ENCODE measurements at places on chromosomes 16 and 17. TPM values are rescaled to one million over a fixed set of nuclear protein-coding genes. Genes with fewer than 3 reads are reported as not detected.

GP1BA gene
- not detected for total RNA-seq

TMEM132E gene
- total RNA-seq, result 0.42 TPM

WNT9B gene
- total RNA-seq, result 0.77 TPM

TOM1L1 gene
- 44.6 TPM for total RNA-seq

KRT12 gene
- not detected for total RNA-seq

ABCA8 gene
- not detected for total RNA-seq

CHST6 gene
- 20.8 TPM for total RNA-seq

TBC1D3E gene
- not detected for total RNA-seq

DNA sequence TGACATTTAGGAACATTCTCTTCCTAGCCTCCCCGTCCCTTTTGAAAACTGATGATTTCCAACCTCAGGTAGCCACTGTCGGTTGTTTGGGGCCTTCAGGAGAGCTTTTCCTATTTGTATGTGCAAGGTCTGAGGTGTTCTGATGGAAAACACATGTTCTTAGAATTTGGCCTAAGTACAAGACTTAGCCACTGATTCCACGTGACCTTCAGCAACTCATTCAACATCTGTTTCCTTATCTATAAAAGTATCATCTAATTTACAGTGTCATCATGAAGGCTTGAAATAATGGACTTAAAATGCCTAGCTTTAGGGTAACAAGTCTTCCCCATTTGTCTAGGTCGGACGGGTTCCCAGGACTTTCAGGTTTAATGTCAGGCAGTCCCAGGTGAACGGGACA, 259.3 kb downstream of the SOX9 start:
- no peaks in the 10 kb centered on the region for H3K36me3 ChIP-seq
- H3K4me1 ChIP-seq, result peaks cover 9% of the 10 kb centered on the region
- no peak for DNase-seq
- no peaks in the 10 kb centered on the region for H3K27me3 ChIP-seq
- H3K4me3 ChIP-seq, result no peak overlapping the region
- H3K27ac ChIP-seq, result no peak overlapping the region

GRCh38 chr17:11279776-11280344, 38.8 kb downstream of the SHISA6 start:
- peak; percentile 12 for DNase-seq
- peaks cover 7% of the 10 kb centered on the region for H3K36me3 ChIP-seq
- no peaks in the 10 kb centered on the region for H3K4me1 ChIP-seq
- H3K27me3 ChIP-seq, result no peaks in the 10 kb centered on the region
- no peak overlapping the region for H3K4me3 ChIP-seq

GRCh38 chr16:49466881-49467280, 93.3 kb downstream of the C16orf78 start:
- no peaks in the 10 kb centered on the region for H3K36me3 ChIP-seq
- H3K4me1 ChIP-seq, result no peaks in the 10 kb centered on the region
- no peak overlapping the region for H3K4me3 ChIP-seq
- H3K27me3 ChIP-seq, result no peaks in the 10 kb centered on the region

DNA sequence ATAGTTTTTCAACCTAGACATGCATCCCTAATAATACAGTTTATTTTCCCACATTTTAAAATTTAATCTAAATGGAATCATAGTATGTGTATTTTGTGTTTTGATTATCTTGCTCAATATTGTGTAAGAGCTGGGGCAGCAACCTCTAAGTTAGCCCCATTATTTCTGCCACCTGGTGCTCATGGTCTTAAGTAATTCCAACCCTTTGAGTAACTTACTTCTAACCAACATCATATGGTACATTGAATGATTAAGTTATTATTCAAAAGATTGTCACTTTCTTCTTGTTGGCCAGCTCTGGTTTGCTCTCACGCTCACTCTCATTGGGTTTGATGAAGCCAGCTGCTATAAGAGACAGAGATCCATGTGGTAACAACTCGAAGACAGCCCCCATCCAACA, 3.9 kb upstream of the KRTAP4-3 start:
- H3K27me3 ChIP-seq, result no peaks in the 10 kb centered on the region
- no peak for DNase-seq
- H3K4me1 ChIP-seq, result no peaks in the 10 kb centered on the region
- H3K4me3 ChIP-seq, result no peak overlapping the region
- H3K36me3 ChIP-seq, result no peaks in the 10 kb centered on the region

DNA sequence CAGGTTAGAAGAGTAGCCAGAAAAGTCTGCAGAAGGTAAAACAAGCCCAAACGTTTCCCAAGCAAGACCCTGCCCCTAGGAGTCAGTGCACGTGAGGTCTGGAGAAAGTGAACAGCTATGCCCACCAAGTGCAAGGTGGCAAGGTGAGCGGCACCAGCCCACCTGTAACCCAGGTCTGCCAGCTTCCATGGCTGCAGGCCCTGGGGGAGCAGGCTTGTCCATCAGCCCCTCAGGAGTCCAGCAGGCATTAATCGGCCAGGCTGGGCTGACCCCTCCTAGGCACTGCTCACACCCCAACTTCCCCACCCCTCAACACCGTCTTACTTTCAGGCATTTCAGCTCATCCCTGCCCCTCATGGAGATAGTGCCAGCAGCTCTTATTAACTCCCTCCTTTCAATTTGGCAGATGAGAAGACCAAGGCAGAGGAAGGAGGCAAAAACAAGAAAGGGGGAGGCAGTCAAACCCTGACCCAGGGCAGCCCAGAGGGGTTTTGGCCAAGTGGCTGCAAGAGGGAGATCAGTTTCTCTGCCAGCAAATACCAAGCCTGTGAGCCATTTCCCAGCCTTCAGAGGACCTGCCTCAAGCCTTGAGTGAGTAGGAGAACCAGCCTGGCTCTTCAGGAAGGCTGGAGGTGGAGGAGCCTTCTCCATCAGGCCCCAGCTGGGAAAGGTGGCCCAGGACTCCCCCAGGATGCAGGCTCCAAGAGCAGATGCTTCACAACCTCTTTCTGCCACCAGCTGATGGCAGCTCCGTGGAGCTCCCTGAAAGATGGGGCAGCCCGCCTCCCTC, 14.7 kb downstream of the BEAN1 start:
- no peak for DNase-seq
- H3K4me1 ChIP-seq, result no peaks in the 10 kb centered on the region
- H3K27ac ChIP-seq, result no peak overlapping the region
- no peaks in the 10 kb centered on the region for H3K36me3 ChIP-seq
- H3K27me3 ChIP-seq, result no peaks in the 10 kb centered on the region
- no peak overlapping the region for H3K4me3 ChIP-seq

DNA sequence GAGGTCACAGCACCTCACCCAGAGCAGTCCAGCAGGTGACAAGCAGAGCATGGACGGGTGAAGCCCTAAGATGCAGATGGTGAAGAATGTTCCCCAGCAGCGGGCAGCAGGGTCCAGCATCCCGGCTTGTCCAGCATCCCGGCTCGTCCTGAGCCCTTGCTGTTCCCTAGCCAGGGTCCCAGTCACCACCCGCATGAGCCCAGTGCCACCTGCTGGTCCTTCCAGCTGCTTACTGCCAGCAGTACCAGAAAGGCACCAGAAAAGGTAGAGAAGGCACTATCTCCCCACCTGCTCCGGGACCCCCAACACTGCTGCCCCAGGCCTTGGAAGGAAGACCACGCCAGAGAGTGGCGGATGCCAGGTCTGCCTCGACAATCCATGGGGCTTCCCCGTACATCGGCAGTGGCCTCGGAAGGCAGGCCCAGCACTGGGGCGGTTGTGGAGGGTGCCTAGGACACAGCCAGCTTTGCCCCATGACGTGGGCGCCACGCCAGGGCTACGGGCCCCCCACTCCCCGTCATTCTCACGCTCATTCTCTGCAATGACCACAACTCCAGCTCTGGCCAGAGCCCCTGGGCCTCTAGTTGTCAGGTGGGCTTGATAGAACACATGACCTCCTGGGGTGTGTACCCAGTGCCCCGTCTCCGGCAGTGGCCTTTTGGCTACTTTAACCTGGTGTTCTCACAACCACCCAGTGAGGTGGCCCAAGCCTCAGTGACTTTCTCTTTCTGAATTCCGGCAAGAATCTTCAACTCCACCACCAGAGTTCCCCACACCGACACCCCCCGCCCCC, 1.4 kb downstream of the CENPX start:
- peaks cover 5% of the 10 kb centered on the region for H3K36me3 ChIP-seq
- no peak overlapping the region for H3K27ac ChIP-seq

GRCh38 chr16:24848065-24848464, 2.3 kb downstream of the SLC5A11 start:
- no peak overlapping the region for H3K27ac ChIP-seq
- H3K4me1 ChIP-seq, result no peaks in the 10 kb centered on the region
- DNase-seq, result no peak

DNA sequence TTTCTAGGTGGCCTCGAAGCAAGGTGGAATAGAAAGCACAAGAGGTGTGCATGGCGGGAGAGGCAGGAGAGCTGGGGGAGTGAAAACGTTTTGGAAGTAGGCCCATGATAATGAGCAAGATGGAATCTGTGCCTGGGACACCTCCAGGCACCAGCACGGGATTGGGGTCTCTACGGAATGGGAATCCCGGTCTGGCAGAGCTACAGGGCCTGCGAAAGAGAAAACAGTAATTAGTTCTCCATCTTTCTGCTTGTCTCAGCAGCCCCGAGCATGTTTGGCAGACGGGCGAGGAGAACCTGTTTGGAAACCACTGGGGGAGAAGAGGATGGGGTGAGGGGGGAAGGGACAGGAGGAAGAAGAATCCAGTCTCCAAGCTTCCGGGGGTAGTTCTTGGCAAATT, 258.7 kb downstream of the SOX9 start:
- H3K36me3 ChIP-seq, result no peaks in the 10 kb centered on the region
- no peak overlapping the region for H3K4me3 ChIP-seq
- H3K27ac ChIP-seq, result no peak overlapping the region
- H3K4me1 ChIP-seq, result peaks cover 10% of the 10 kb centered on the region
- no peak for DNase-seq

GRCh38 chr17:79220713-79221291, 146.2 kb downstream of the ENGASE start:
- H3K4me3 ChIP-seq, result peak overlapping the region; percentile 78
- H3K4me1 ChIP-seq, result no peaks in the 10 kb centered on the region
- DNase-seq, result peak; percentile 88
- H3K27ac ChIP-seq, result no peak overlapping the region
- no peaks in the 10 kb centered on the region for H3K27me3 ChIP-seq
- no peaks in the 10 kb centered on the region for H3K36me3 ChIP-seq

DNA sequence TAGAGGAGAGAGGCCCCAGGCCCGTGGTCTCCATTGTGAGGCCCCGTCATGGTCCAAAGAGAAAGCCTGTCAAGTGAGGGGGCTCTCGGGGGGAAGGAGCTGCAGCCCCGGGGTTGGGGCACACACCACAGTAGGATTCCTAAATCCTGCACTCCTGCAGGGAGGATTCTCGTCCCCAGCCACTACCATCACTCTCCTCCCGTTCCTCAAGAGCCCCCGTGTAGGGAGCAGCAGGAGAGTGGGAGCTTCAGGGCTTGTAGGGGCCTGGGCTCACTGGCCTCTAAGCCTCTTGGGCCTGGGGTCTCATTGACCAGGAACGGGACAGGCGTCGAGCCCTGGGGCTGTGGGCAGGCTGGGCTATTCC, 821 bp downstream of the C16orf86 start:
- no peaks in the 10 kb centered on the region for H3K27me3 ChIP-seq
- peak overlapping the region; percentile 78 for H3K4me3 ChIP-seq
- no peaks in the 10 kb centered on the region for H3K4me1 ChIP-seq
- peaks cover 4% of the 10 kb centered on the region for H3K36me3 ChIP-seq

DNA sequence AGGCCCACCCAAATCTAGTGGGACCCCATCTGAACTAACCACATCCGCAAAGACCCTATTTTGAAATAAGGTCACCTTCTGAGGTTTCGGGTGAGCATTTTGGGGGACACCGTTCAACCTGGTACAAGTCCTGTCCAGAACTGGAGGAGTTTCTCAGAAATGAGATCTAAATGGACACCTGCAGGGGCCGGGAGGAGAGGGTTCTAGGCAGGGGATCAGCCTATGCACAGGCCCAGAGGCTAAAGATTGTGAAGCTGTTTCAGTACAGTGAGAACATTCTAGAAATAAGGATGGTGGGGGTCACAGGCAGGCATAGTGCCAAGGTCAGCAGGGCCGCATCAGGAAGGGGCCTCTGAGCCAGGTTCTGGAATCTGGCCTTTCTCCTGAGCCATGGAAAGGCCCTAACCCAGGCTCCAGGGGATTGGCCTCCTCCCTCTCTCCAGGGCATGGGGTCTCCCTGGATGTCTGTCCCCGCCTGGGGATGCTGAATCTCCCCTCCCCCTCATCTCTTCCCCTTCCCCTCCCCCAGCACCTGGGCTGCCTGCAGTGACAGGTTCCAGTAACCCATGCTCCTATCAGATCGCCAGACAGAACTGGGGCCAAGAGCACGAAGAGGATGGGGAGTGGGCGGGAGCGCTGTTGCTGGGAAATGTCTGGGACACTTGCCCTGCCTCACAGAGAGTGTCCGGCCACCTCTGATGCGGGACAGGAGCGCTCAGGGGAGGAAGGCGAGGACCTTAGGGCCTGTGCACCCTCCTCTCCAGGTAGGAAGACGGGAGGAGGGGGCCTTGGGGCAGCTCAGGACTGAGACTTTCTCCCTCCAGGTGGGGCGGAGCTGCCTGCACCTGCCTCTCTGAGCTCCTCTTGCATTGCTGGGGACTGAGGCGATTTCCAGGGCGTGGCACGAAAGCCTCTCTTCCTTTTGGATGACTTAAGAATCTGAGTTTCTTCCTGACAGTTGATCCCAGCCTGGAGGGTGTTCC, 321.4 kb upstream of the TNRC6C start:
- no peak overlapping the region for H3K4me3 ChIP-seq
- DNase-seq, result peak; percentile 38
- H3K4me1 ChIP-seq, result no peaks in the 10 kb centered on the region
- no peaks in the 10 kb centered on the region for H3K36me3 ChIP-seq

DNA sequence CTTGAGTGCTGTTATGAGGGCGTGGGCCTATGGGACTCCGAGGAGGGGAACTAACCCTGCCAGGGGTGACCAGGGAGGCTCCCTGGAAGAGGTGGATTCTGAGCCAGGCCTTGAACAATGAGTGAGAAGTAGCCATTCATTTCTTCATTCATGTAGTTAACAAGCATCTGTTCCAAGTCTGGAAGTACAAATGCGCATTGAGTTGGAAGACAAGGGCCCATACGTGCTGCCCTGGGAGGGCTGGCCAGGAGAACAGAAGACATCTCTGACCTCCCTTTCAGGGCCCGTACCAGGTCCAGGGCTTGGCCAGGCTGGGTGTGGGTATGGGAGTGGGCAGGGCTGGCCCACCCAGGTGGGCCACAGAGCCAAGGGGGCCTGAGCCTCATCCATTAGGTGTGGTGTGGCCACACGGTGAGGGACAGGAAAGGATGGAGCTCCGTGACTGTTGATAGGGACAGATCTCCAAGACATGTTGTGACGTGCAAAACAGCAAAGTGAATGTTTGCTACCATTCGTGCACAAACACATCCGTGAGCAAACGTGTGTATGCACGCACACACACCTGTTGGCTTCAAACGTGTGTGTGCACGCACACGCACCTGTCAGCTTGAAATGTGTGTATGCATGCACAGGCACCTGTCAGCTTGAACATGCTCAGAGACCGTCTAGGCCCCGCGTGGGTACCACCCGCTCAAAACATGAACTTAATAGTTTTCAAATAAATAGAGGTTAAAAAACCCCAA, 46.8 kb downstream of the ZDHHC7 start:
- H3K4me1 ChIP-seq, result no peaks in the 10 kb centered on the region
- DNase-seq, result no peak
- no peak overlapping the region for H3K27ac ChIP-seq

GRCh38 chr17:73341350-73342049, 29.7 kb upstream of the CDC42EP4 start:
- DNase-seq, result no peak
- no peaks in the 10 kb centered on the region for H3K27me3 ChIP-seq
- H3K4me1 ChIP-seq, result peaks cover 9% of the 10 kb centered on the region
- no peak overlapping the region for H3K27ac ChIP-seq
- no peaks in the 10 kb centered on the region for H3K36me3 ChIP-seq

Measured in H9 (cell line).